Erythroblast (primary cell): ENCODE measurements at places on chromosomes 1 and 21.

DNA sequence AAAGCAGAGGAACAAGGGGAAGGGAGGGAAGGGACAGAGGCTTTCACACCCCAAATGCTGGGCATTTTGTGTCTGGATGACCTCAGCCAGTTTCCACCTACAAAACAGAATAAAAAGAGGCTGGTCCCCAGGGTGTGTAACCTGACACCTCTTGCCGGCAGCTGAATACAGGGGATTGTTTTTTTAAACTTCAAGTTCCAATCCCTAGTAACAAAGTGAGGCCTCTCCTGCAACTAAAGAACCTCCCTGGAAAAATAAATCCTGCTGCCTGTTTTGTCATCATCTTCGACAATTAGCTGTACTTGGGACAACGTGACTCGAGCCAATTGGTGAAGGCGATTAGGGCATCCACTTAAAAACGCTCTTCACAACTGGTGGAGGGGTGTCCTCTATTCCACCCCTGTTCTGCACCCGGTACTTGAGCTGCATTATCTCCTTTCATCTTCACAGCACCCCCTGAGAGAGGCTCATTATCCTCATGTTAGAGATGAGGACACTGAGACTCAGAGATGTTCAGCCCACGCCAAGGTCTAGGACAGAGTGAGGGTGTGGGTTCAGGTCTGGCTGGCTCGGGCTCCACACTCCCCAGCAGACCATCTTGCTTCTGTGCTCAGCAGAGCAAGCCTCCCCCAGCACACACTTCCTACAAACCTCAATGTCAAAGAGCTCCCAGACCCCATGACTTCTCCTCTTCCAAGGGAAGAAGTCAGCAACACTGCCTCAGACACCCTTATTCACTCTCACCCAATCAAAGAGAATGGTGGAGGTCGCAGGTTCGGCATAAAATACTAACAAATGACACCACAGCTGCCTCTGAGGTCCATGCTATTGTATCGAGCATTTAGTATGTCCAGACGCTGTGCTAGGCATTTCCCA lies 15.2 kb downstream of the ITPKB start:
- no peak for DNase-seq

- DNase-seq = no peak
Observed at GRCh38 chr1:236716160-236716559, 29.9 kb downstream of the ACTN2 start.

DNA sequence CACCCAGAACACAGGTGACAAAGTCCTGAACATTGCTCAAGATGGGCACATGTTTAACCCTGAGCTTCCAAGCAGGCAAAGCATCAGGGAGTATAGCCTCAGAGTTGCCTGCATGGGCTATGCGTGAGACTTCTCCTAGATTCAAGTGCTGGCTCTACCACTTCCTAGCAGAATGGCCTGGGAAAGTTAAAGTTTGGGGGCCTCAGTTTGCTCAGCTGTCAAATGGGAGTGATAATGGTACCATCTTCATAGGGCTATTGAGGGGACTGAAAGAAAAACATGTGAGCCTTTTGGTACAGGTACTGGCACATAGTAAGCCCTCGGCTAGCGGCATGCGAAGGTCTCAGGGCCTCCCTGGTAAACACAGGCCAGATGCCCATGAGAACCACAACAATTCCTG lies 28.0 kb upstream of the SMIM12 start:
- no peak for DNase-seq

DNA sequence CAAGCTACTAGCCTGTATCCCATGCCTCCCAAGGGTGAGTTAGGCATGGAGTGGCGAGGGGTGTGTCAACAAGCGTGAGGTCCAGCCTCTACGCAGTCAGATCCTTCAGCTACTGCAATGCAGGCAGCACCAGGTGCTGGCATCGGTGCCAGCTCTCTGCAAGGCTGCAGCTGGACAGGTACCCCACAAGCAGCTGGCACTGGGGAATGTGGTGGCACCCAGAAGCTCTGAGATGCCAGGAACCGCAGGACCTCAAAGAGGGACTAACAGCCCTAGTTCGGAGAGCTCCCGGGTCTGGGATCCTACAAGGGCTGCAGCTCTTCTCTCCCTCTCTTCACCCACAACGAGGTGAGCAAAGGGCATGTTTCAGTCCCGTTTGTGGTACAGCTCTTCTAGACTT lies 974.5 kb downstream of the LTN1 start:
- no peak for DNase-seq

DNA sequence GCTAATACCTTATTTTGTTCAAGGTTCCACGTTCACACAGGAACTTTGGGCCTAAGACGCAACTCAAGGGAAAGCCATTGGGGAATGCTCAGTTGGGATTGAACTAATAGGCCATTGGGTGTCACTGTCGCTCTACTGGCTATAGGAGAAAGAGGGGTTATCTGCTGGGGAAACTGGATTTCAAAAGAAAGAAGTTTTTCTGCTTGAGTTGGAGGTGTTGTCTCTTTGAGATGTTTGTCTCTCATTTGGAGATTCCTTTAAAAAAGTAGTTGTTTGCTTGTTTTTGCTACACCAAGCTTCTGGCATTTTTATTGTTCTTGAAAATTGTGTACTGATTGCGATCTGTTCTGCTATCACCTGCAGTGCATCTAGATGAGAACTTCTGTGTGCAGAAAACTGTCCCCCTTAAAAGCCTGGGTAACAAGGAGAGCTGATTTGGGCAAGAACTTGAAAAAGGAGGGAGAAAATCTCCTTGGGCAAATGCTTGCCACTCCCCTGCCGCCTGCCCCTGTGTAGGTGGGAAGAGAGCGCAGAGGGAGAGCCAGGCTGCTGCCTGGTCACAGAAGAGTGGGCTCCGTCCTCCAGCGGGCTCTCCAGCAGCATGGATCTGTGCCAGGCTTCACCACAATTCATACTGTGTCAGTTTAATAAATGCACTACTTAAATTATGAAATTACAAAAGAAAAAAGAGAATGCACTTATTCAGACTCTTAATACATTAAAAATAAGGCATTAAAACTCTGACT lies 39.9 kb downstream of the PEX14 start:
- DNase-seq = peak; percentile 26

- no peak for DNase-seq
Observed at GRCh38 chr1:39277879-39278278, 73.4 kb downstream of the MACF1 start.

DNA sequence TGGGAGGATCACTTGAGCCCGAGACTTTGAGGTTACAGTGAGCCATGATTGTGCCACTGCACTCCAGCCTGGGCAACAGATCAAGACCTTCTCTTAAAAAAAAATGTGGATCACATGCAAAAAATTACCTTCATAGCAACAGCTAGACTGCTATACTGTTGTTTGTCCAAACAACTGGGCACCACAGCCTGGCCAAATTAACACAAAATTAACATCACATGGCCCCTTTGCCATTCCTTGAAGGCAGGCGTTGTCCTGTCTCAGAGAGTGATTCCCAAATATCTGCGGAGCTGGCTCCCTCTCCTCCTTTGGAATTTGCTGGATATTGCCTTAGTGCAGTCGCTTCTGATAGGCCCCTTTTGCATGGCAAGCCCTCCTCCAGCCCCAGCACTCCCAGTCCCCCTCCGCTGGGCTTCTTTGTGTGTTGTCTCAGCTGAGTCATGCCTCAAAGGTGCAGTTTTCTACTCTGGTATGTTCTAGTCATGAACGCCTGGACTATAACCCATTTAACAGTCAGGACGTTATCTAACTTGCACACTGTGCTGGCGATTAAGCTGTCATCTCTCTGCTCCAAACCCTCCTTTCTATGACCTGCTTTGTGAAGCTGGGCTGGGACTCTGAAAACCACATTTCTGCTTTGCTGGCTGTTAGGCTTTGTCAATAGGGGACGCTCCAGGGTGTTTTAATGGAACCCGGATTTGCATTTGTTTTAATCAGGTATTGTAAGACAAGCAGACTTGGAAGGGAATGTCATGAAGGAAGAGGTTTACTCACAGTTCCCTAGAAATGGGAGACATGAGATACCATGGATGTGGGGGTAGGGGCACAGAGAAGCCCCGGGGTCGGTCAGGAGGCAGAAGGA lies 20.1 kb upstream of the HPCAL4 start:
- peak; percentile 86 for DNase-seq

DNA sequence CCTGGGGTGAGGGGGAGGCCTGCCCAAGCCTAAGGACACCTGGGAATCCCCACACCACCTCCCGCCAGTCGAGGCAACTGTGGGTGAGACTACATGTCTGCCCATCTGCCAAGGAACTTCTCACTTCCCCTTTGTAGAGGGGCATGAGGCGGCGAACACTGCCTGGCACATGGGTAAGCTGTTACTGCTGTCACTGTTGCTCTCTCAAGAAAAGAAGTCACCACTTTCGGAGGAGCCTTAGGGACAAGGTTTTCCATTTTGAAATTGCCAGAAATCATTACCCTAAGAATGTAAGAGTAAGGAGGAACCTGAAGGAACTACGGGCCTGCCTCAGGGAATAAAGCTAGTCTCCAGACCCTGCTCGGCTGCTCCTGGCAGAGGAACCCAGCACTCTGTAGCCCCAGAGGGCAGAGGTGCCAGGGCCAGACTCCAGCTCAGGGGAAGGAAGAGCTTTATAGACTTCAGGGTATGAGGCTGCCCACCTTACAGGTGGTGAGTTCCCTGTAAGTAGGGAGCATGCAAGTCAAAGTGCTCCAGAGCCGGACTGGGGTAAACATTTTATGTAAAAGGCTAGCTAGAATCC lies 23.3 kb downstream of the SLC2A1 start:
- DNase-seq = no peak

- no peak for DNase-seq
Observed at GRCh38 chr21:44736291-44737004, 25.1 kb upstream of the TSPEAR start.

DNA sequence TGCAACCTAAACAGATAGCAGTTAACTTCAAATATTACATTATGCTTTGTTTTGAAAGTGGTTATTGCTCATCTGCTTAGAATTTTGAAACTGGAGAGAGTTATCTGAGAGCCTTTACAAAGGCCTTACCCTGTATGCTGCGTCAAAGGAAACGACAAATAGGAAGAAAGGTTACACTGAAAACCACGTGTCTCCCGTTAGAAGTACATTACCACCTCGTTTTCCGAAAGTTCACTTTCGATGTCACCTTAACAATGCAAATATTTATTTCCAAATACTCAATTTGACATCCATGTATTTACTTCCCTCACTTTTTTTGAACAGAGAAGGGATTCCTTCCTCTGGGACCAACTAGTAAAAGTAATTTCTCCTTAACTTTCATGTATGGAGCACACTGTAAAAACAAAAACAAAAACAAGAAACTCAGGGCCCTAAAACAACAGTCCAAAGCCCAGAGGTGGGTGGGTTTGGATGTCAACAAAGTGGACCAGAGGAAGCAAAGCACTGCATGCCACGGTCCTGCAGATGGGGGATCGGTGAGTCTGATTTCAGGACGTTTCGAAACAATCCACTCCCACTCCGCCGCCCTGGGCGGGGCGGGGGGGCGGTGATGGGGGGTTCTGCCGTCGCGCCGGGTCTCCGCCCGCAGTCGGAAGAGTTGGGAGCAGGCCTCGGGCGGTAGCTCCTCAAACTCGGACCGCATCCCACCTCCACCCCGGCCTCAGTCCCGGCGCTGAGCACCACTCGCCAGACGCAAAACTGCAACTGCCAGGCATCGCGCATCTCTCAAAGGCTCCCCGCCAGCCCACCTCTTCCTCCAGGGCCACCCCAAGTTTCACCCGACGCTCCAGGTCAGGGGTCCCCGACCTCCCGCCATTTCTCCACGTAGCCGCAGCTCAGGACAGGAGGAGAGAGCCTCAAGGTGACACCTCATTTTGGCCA lies 841 bp downstream of the ADSS2 start:
- DNase-seq = peak; percentile 71

DNA sequence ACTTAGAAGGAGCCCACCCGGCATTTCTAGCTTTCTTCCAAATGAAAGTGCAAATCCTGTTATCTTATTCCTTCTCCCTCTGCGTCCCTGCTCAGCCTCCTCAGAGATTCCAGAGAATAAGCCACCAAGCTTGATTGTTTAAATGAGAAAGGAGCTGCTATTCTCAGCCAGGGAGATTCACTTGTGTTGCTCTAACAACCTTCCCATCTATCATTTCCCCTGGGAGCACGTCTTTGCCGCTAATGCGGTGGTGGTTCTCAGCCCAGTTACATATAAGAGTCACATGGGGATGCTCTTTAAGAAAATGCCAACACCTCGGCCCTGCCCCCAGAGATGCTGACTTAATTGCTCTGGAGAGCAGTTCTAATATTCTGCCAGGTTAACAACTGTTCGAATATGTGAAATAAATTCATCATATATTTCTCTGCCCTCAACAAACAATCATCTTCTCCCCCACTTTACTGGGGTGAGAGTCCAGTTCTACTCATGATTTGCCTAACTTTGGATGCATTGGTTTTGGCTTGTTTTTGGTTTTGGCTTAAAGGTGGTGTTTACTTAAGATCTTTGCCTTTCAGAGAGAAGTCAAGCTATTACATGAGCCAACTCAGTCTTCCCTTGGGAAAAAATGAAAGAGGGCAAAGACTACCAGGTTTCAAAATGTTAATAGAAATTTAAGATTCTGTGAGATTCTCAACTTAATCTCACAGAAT lies 213.9 kb downstream of the SEC16B start:
- DNase-seq = no peak

DNA sequence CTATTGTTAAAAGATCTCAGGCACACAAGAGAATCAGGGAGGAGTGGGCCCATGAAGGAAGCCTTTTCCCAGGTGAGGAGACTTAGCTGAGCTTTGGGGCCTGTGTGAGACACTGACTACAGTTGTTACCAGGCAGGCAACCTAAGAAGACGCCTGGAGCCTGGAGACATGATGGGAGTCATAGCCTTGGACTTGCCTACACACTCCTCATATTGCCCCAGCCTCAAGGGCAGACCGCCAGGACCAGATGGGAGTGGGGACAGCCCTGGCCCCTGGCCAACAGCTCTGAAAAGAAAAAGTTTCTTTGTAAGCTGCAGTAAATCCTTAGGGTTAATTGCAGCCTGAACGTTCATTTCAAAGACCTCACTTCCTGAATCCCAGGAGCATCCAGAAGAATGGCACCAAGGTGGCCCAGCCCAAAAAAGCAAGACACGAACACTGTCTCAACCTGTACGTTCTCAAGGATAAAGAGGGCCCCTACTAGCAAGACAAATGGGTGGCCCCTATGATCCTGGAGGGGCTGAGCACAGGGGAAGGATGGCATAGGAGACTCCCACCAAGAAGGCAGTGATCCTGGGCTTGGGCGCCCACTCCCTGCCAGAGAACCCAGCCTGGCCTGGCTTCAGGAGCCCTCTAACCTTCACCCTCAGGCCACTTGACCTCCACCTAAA lies 33.2 kb upstream of the BTG2 start:
- DNase-seq = no peak

DNA sequence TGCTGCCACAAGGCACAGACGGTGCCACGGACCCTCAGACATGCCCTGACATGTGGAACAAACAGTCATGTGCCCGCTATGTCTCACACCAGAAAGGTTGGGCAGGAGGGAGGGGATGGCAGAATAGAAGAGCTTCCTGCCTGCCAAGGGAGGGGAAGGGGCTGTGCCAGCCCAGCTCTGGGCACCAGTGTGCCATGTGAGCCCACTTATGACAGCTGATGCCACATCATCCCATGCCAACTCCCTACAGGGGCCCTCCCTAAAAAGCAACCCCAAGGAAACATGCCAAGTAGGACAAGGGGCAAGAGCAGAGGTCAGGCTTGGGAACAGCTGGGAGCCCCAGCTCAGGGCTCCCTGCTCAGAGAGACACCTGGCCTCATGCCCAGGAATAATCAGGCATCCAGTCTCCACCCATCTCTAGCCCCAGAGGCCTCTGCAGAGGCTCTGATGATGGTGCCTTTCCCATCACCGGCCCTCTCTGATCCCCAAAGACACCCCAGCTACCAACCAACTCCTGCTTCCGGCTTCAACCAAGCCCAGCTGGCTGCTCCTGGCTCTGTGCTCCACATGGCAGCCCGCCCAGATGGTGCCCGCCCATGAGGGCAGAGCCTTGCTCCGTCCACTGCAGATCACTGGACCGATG lies 10.3 kb downstream of the ADGRB2 start:
- no peak for DNase-seq

- peak; percentile 61 for DNase-seq
Observed at GRCh38 chr1:153533689-153534201, 2.0 kb downstream of the S100A6 start.
